ENCODE measurements at places on chromosomes 4 and X.

DNA sequence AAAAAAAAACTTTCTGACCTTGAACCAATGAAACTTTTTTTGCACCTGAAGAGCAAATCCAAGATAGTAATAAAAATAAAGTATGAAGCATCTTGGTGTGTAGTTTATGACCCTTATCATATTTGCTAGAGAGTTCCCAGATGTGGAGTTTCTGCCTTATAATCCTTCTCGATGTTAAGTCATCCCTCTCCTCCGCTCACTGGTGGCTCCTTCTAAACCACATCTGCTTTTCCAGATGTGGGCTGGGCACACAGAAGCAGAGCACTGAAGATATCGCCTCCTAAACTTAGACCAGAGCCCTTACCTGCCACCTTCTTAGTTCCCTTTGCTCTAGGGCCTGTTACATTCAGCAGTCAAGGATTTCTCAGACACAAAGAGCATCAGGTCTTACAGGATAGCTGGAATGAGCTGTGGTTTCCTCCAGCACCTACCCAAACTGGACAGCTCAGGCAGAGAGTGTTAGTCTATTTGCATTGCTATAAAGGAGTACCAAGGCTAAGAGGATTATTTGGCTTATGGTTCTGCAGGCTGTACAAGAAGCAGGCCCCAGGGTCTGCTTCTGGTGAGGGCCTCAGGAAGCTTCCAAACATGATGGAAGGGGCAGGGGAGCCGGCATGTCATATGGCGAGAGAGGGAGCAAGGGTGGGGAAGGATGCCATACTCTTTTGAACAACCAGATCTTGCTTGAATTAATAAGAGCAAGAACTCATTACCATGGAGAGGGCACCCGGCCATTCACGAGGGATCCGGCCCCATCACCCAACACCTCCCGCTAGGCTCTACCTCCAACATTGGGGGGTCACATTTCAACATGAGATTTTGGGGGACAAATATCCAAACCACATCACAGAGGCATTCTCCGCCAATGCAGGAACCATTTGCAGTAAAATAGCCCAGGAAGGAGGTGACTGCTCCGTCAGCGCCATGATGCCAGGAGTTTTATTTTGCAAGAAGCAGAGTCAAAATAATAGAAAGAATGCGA is 75.6 kb upstream of the HELT start:
- no peak for DNase-seq

DNA sequence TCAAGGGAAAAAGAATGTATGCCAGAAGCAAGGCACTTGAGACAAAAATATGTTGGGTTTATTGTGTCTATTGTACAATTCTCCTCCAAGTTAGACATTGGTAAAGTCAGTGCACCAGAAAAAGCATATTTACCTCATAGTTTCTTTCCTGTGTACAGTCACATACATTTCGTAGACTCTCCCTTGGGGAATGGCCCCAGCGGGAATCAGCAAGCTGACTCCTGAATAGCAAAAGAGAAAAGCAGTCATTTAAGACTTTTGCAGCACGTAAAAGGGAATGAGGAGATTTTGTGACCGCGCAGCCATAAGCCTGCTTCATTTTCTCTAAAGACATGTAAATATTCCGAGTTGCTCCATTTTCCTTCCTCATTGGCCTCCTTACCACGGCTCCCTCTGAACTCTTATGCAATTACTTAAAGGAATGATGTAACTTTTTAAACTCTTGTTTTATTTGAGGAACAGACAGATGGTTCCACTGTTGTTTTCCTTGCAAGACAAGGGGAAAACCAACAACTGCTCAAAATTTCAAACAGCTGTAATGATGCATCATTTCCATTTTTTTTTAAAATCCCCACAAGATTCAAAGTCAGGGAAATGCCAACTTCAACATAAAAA is 332.7 kb downstream of the UNC5C start:
- DNase-seq, result no peak

DNA sequence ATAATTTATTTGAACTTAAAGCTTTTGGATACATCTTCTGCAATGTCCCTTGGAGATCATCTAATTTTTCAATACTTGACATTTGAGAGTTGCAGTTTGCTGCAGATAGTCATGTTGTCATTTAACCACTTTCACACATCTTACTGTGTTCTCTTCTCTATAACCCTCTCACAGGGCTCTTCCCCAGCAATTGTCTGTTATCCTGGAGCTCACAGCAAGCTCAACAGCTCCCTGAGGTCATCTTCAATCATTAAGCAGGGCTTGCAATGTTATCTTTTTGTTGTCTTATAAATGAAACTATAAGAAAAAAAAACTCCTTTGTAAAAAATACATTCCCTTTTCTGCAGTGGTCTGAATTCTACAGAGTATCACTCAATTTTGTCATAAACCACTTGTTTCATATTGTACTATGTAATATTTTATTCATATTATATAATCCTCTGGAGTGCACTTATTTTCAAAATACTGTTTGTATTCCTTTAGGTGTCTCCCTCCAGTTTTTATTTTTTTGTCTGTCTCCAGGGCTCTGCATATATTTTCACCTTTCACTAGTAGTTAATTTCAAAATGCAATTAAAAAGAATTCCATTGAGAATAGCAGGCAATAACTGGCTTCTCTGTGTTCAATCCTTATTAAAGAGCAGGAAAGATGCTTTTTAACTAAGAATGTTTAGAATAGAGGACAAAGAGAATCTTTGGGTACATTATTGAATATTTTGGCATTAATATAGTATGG is 106.3 kb upstream of the ARSJ start:
- no peak for DNase-seq

DNA sequence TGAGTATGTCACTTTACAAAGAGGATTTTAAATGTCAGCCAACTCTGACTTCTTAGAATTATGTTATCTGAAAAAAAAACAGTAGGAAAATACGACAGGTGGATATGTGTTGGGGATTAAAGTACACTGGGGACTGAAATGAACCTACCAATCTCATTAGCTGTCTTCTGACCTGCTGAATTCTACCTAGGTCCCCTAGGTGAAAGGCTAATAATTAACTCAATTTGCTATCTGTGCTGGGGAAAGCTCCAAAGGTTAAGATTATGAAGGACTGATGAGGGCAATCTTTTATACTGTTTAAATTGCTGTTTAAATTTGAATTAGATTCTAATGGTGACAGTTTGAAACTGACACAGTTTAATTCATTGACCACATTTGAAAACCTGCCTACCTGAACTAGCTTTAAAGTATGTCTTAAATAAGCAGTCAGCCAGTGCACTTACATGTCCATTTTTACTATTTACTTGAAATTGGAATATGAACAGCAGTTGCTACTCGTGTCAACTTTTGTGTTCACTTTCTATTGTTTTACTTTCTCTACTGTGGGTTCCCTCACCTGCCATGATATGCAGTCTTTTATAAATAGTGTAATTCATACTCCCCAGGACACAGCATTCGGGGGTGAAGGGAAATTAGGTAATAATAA is 977.3 kb downstream of the C4orf33 start:
- DNase-seq, result no peak

- DNase-seq, result no peak
These were observed 21.3 kb downstream of the FANCB start for GRCh38 chrX:14851526-14851925.

- no peak for DNase-seq
These were observed 138.3 kb downstream of the AREG start for GRCh38 chr4:74583089-74583700.

DNA sequence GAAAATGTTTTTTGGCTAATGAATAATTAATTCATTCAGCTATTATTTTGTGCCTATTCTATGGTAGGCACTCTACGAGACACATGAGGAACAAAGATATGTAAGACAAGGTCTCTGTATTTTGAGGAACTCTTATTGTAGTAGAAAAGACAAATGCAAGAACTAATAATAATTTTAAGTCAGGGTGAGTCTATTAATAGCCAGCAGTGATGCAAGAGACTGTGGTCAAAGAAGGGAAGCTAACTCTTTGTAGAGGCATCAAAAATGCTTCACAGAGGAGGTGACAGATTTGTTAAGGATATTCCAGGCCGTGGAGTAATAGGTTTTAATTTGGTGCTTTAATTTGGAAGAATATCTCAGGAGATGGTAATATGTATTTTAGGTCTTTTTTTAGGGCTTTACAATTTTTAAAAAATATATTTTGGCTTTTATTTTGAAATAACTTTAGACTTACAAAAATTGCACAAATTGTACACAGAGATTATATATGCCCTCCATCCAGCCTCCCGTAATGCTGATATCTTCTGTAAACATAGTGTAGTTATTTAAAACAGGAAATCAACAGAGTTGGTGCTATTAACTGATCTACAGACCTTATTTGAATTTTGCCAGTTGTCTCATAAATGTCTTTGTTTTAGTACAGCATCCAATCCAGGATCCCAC is 48.1 kb downstream of the DCLK2 start:
- no peak for DNase-seq

- no peak for DNase-seq
These were observed 81.4 kb downstream of the ANTXR2 start for GRCh38 chr4:79991601-79992000.

Data from NCI-H1930 (cell line).